ENCODE measurements at places on chromosomes 7 and 10. TPM values are rescaled to one million over a fixed set of nuclear protein-coding genes. Genes with fewer than 3 reads are reported as not detected.

LIPJ gene
- total RNA-seq: not detected

IQUB gene
- total RNA-seq: 0.94 TPM

MPLKIP gene
- 95.5 TPM for total RNA-seq

PRKRIP1 gene
- total RNA-seq: 11.2 TPM

OR2A1 gene
- total RNA-seq: not detected

SH2D4B gene
- total RNA-seq: not detected

SCIN gene
- total RNA-seq: not detected

KAZALD1 gene
- 16.7 TPM for total RNA-seq

ADARB2 gene
- total RNA-seq: not detected

PDGFA gene
- 23.7 TPM for total RNA-seq

TAS2R4 gene
- 0.09 TPM for total RNA-seq

SCRN1 gene
- total RNA-seq: 80.6 TPM

HOXA3 gene
- 8.3 TPM for total RNA-seq

FXYD4 gene
- not detected for total RNA-seq
